ENCODE measurements at places on chromosomes 3 and 15.

- no peak for DNase-seq
Measured at GRCh38 chr15:93235926-93236780, 147.1 kb upstream of the RGMA start.

DNA sequence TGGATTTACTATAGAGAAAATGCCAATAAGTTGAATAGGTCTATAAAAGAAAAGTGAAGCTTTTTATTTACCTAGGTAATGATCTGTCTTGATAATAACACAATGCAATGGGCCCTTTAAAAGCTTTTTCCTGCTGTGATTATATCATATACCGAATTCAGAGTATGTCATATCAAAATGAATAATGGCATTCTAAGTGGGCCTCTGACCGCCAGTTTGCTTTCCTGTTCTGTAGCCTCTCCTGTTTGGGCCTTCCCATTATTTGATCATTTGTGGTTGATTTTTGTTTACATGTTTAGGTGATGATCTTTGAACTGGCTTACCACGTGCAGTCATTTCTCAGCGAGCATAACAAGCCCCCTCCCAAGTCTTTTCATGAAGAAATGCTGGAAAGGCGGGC is 14.9 kb downstream of the EIF2AK4 start:
- no peak for DNase-seq

GRCh38 chr3:139317660-139318430 is 26.0 kb upstream of the MRPS22 start:
- no peak for DNase-seq

GRCh38 chr3:158808697-158809096 is 6.8 kb downstream of the MFSD1 start:
- DNase-seq = peak; percentile 79

DNA sequence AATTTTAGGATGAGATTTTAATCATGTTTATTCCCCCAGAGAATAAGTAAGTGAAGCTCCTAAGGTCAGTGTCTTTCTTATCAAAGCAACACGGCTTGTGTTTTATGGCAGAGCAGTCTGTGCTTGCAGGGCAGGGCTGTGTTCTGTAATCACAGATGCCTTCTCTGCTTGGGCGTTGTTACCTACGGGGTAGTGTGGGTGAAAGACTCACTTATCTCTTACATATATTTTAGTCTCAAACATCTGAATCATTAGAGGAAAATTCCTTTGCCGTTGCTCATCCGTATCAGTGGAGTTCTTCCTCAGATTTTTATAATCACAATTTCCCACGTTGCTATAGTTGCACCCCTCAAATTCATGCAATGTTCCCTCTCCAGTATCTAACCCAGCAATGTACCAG is 271.7 kb upstream of the MEIS2 start:
- DNase-seq = no peak

- no peak for DNase-seq
Measured at GRCh38 chr15:20340931-20341661, 200.5 kb downstream of the GOLGA6L6 start.

- DNase-seq = peak; percentile 54
Measured at GRCh38 chr3:129230311-129231019, 18.9 kb upstream of the COPG1 start.

- no peak for DNase-seq
Measured at GRCh38 chr3:131738095-131738494, 235.3 kb upstream of the MRPL3 start.

GRCh38 chr3:184081116-184081830 is 15.6 kb upstream of the HTR3E start:
- no peak for DNase-seq

- no peak for DNase-seq
Measured at GRCh38 chr15:97955529-97955928, 5.0 kb upstream of the ARRDC4 start.

GRCh38 chr15:84648539-84648938 is 5.5 kb downstream of the WDR73 start:
- no peak for DNase-seq

DNA sequence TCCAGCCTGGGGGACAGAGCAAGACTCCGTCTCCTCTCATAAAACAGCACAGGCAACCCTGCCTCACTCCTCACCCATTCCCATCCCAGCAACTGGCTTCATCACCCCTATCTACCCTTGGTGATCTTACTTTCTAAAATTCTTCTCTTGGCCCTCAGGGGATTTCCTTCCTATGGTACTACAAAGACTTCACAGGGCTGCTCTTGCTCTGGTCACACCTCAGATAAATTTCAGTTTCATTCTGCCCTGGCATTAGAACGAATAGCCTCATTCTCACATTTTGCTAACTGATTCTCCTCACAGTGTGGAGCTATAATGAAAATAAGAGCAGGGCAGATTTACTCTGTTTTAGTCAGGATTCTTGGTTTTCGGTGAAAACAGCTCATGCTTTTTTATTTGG is 22.1 kb upstream of the CRBN start:
- DNase-seq = no peak

DNA sequence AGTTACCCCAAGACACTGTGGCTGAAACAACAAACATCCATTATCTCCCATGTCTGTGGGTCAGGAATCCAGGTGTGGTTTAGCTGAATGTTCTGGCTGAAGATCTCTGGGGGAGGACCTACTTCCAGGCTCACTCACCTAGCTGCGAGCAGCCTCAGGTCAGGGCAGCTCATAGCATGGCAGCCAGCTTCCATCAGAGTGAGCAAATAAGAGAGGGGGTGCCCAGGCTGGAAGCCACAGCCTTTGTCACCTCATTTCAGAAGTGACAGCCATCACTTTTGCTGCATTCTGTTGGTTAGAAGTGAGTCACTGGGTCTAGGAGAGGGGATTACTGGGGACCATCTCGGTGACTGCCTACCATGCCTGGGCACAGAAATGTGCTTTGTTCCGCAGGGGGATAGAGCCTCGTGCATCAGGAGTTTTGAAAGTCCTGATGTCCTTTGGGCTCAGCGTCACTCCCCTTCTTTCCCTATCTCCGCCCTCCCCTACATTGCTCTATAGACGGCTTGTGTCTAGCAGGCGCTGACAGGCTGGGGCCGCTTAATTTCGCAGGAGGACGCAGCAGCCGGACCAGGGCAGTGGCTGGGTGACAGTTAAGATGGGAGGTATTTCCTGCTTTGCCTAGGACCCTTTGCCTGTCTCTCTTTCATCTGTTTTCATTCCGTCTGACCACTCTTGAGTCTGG is 25.4 kb downstream of the TGM4 start:
- DNase-seq = no peak

GRCh38 chr3:150535204-150535603 is 11.1 kb downstream of the SERP1 start:
- no peak for DNase-seq

DNA sequence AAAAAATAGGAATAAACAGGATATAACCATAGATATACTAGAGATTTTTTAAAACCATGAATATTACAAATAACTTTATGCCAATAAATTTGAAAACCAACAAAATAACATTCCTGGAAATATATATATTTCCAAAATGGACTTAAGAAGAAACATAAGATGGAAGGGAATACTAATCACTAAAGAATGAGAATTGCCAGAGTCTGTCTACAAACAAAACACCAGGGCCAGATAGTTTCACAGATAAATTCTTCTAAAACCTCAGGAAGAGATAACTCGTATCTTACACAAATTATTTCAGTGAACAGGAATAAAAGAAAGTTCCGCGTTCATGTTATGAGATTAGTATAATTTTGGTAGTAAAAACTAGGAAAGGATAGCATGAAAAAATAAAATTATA is 107.3 kb downstream of the HERC1 start:
- no peak for DNase-seq

DNA sequence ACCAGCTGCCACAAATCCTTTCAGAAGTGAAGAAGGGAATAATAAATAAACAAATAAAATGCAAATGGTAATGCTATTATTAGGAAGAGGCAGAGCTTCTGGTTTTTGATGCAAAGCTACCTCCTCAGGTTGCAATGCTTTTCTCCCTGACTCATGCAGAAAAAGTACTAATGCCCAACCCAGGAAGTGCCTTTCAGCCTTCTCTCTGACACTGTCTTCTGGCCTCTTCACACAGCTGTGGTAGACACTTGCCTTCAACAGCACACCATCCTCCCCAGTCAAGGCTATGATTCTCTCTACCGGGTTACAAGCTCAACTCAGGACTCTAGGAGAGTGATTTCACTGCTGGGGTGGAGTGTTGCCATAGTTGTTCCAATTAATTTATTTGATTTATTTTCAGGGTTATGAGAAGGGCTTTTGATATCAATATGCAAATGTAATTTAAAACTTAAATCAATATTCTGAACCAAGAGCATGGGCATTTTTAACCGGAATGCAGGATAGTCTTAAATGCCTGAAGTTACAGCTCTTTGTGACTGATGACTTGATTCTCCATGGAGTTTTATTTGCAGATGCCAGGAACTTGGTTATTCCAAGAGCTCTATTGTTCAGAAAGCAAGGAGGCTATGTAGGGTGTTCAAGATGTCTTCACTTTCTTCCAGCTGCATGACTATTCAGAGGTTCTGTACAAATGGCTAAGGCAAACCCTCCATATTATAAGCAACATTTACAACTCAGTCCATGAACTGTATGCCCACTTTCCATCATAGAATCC is 27.1 kb upstream of the GALNT15 start:
- DNase-seq = no peak

DNA sequence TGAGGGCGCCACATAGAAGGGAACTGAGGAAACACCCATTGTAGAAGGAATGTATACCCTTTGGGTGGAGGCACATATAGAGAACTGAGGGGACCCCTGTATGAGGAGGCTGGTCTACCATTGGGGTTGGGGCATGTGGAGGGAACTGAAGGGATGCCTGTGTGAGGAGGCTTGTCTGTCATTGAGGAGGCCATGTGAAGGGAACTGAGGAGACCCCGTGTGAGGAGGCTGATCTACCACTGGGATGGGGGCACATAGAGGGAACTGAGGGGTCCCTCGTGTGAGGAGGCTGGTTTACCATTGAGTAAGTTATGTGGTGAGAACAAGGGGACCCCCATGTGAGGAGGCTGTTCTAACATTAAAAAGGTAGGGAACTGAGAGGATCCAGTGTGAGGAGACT is 156.1 kb downstream of the FBLN2 start:
- DNase-seq = no peak

DNA sequence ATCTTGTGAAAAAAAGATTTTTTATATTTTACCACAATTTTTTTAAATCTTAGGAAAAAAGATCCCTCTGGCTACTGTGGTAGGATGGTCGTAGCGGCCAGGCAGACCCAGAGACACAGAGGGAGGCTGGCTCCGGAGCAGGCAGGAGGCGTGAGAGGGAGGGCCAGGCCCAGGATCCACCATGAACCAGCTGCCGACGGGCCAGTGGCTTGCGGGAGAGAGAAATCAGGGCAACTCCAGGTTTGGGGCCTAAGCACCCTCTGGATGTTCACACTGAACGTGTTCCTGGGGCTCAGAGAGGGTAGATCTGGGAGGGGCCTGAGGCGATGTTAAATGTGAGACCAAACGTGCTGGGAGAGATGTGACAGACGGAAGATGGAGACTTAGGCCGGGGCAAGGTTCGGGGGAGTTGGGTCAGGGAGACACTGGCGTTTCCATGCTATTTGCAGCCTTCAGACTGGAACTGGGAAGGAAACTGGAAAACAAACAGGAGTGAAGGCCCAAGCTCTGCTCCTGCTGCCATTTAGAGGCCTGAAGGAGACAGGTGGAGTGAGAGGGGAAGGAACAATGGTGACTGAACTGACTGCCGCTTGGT is 1.6 kb upstream of the VILL start:
- DNase-seq = no peak

DNA sequence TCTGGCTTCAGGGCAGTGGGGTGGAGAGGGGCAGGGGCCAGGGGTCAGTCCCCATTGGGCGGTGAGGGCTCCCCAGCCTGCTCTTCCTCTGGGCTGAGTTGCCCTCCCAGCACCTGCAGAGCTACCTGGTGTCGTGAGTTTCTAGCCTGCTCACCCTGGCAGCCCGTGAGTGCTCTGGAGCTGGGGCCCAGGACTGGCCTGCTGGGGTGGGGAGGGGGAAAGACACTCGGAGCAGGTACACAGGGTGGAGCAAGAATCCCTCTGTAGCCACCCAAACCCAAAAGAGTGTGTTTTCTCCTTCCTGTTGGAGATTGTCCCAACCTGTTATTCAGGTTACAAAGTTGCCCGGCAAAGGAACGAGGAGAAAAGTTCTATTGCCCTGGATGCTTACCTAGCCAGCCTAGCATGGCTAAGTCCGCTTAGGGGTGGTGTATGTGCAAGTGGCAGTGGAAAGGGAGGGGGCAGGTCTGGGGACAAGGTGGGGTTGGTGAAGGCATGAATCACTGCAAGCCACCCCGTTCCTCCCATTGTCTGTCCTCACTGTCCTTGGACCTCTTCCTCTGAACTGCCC is 8.9 kb downstream of the FAM3D start:
- DNase-seq = no peak

GRCh38 chr3:183460081-183461055 is 31.9 kb upstream of the MCF2L2 start:
- no peak for DNase-seq

DNA sequence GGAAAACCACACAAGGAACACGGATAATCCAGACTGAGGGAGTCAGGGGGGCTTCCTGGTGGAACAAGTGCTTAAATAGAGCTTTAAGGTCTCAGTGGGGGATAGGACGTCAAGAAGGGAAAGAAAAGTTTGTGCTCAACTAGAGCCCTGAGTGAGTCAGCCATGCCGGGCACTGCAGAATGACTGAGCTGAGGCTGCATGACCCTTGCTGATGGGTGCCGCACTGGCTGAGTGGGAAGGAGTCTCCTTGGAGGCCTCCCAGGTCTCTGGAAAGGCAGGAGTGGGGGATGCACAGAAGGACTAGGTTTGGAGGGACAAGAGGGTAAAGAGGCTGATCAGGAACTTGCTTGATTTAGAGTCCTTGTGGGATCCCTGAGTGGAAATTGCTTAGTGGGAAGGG is 150.3 kb downstream of the RPLP1 start:
- DNase-seq = no peak
